ENCODE measurements at places on chromosomes 3 and 15. TPM values are rescaled to one million over a fixed set of nuclear protein-coding genes. Genes with fewer than 3 reads are reported as not detected.

DNA sequence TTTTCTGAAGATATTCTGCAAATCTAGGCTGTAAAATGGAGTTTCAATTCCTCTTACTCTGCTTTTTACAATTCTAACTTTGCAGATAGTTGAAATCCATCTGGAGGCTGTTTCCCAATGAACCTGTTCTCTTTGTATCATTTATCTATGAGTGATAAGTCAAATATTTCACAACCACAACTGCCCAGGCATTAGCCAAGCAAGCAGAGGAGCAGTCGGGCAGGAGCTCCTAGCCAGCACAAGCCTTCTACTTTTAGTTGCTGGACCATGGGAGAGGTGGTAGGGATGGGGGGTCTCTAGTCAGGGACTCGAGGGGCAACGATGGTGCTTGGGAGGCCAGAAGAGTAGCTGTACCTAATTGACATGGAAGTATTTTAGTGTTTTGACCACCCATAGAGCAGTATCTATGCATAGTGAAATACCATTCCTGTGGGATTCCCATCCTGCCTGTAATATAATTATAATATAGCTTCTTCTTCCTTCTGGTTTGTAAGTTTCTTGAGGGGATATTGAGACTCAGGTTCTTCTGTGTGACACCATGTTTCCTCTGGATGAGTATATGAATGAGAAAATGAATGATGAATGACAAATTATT is 353.5 kb upstream of the IL12A start:
- DNase-seq = peak; percentile 48

GRCh38 chr15:33912326-33912725 is 56.0 kb upstream of the CHRM5 start:
- DNase-seq = no peak

SMAD6 gene
- 3.0 TPM for total RNA-seq

DNA sequence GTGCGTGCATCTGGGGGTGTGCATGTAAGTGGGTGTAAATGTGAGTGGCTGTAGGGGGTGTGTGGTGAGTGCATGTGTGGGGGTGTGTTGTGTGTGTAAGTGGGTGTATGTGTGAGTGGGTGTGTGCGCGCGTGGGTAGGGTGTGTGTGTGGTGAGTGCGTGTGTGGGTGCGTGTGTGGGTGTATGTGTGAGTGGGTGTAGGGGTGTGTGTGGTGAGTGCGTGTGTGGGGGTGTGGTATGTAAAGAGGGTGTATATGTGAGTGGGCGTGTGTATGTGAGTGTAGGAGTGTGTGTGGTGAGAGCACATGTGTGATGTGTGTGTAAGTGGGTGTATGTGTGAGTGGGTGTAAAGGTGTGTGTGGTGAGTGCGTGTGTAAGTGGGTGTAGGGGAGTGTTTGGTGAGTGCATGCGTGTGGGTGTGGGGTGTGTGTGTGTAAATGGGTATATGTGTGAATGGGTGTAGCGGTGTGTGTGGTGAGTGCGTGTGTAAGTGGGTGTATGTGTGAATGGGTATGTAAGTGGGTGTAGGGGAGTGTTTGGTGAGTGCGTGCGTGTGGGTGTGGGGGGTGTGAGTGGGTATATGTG is 916 bp upstream of the CPN2 start:
- no peak for DNase-seq

- DNase-seq = peak; percentile 78
These were observed 36.2 kb upstream of the C3orf38 start for GRCh38 chr3:88113311-88114162.

CIB2 gene
- total RNA-seq = 4.8 TPM

SERPINI2 gene
- not detected for total RNA-seq

NCK1 gene
- 47.0 TPM for total RNA-seq

CLDN1 gene
- 14.2 TPM for total RNA-seq

- DNase-seq = no peak
These were observed 1.0 kb downstream of the ULK3 start for GRCh38 chr15:74841891-74842373.

NSUN3 gene
- 15.5 TPM for total RNA-seq

DNA sequence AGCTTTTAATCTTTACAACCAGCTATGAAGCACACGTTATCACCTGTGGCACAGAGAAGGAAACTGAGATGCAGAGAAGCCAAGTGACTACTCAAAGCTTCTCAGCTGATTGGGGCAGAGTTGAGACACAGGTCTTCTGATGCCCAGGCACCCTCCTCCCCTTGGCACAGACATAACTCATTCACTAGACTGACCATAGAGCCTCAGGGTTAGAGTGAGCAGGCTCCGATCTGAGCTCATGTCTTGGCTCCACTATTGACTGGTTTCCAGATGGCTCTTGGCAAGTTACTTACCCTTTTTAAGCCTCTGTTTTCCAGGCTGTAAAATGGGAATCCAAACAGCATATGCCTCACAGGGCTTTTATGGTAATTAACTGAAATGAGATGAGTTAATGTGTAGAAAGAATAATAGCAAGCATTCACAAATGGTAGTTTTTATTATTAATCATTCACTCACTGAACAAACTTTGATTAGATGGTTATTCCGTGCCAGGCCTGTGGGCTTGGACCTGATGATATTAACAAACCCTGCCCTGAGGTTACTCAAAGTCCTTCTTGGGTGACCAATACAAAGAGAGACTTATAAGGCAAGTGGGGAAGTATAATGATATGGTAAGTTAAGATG is 184.3 kb downstream of the ANXA2 start:
- DNase-seq = no peak

DNA sequence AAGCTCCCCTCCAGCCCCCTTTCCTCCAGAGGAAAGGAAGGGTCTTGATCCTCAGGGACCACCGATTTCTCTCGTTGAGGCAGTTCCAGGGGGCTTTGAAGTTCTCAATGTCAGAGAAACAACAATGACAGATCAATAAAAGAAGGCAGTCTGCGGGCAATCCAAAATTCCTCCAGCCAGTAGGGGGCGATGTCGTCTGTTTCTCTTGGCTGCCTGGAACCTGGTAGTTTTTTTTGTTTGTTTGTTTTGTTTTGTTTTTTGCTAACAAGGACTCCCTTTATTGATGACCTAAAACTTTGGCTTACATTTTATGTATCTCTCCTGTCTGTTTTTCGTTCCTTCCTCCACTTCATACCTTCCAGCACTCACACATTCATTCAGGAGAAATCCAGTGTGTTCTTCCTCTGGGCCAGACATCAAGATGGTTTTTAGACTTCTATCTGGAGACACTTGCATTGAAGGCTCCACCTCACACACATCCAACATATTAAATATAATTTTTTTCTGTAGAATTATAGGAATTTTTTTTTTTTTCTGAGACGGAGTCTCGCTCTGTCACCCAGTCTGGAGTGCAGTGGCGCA is 276.6 kb downstream of the RPLP1 start:
- peak; percentile 37 for DNase-seq

SELENOS gene
- total RNA-seq = 84.6 TPM

DNA sequence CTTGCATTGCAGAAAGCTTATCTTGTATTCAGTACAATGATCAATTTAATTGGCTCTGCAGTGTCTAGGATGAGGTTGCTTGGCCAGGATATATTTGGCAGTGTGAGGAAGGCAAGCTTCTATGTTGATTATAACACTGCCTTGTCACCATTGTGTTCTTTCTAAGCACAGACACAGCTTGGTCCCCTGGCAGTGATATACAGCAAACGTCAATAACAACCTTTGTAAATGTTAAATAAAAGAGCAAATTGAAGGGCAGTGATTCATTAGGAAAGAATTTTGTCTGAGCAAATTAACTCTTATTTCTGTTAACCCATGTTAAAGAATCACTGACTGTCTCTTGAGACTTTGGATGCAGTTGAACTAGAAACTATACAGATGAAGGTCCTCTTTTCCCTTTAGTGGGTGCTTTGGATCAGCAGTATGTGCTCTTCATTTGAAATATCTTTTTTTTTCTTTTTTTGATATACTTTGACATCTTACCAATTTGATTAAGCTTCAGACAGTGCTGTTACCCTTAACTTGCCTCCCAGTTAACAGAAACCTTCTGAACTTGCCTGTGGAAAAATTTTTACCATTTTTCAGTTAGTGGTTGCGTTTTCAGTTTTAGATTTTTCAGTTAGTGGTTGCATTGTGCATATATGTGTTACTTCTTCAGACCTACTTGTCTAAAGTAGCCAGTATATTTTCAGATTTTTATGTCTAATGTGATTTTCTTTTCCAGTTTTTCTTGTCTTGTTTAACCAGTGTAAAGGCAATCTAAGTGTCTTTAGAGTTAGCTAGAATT is 199.8 kb downstream of the TCF12 start:
- DNase-seq = no peak

- no peak for DNase-seq
These were observed 95.8 kb downstream of the FNDC3B start for GRCh38 chr3:172135185-172135584.

DNA sequence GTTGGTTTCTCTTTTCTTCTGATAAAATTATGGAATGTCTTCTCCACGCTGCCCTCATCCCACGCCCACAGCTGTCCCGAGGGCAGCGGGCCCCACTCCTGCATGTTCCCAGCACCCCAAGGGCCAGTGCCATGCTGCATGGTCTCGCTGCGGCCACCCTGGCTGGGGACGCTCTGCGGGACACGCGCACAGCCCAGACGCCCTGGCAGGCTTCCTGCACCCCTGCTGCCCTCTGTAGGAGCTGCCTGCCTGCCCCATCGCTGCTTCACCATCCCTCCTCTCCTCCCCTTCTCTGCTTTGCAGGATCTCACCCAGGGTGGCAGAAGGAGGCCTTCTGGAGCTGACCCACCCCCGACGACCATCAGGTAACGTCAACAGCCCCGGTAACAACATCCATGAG is 22.8 kb downstream of the SLC6A1 start:
- no peak for DNase-seq

P3H2 gene
- 51.8 TPM for total RNA-seq

DNA sequence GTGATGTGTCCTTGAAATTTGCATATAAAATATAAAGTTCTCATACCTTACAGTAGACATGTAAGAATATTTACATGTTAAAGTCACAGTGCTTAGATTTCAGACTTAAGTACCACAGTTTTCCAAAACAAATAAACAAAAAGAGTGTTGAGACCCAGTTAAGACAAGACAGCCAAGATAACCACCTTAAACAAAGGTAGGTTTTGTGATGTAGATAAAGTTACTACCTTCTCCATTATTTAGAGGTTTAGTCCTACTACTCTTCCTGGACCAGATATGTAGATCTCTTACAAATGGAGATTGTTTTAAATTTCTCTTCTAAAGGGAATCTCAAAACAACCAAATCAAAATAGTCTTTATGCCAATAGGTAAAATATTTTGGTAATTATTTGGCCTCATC is 15.7 kb downstream of the OR5H15 start:
- DNase-seq = no peak

GRCh38 chr3:184380185-184380626 is 352 bp downstream of the CHRD start:
- peak; percentile 45 for DNase-seq

NR2E3 gene
- total RNA-seq = 0.97 TPM

DNA sequence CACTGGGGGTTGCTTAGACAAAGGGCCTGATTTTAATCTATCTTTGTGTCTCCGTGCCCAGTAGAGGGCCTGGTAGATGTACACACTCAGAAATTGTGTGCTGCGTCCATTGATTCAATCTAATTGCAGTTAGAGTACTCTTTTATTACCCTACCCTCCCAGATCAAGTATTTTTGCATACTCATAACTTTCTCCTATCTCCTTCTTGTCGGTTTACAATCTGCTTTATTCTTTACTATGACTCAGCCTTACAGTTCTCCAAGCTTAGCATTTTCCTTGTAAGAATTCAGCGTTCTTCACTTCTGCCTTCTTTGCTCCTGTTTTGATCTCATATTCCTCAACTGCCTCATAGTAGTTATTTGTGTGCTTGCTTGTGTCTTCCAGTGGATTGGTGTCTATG is 124.5 kb upstream of the ARRDC4 start:
- DNase-seq = no peak

AGBL1 gene
- total RNA-seq = not detected

DNA sequence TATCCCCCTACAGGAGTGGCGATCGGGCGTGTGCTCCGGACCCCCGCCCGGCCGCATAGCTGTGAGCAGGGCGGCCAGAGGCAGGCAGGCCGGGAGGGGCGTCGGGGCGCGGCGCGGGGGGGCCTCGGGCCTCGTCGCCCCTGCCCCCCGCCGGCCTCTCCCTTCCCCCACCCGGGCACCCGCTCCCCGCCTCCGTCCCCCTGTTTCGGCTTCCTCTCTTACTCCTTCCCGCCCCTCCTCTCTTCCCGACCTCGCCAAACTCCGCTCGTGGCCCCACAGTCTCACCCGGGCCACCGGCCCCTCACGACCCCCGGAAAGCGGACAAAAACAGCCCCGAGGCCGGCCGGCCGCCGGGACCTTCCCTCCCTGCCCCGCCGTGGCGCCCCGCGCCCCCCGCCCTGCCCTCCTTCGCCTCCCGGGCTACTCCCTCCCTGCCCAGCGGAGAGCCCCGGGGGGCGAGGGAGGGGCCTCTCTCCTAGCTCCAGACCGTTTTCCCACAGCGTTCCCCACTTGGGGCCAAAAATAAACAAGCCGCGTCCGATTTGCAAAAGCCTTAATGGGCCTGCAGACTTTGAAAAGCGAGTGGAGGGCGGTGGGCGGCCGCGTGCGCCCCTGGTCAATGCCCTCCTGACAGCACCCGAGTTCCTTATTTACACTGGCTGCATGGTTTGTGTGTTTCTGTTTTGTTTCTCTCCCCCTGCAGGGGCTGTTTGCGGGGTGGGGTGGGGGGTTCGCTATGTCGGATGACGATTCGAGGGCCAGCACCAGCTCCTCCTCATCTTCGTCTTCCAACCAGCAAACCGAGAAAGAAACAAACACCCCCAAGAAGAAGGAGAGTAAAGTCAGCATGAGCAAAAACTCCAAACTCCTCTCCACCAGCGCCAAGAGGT is 1.0 kb downstream of the UBE2E1 start:
- peak; percentile 25 for DNase-seq

CHMP2B gene
- total RNA-seq = 51.4 TPM

ANO10 gene
- total RNA-seq = 54.0 TPM

GRCh38 chr3:175111036-175111435 is 251.9 kb downstream of the NAALADL2 start:
- peak; percentile 55 for DNase-seq

GRCh38 chr3:98580401-98581386 is 12.7 kb downstream of the CPOX start:
- DNase-seq = no peak

SNTN gene
- total RNA-seq = not detected

DNA sequence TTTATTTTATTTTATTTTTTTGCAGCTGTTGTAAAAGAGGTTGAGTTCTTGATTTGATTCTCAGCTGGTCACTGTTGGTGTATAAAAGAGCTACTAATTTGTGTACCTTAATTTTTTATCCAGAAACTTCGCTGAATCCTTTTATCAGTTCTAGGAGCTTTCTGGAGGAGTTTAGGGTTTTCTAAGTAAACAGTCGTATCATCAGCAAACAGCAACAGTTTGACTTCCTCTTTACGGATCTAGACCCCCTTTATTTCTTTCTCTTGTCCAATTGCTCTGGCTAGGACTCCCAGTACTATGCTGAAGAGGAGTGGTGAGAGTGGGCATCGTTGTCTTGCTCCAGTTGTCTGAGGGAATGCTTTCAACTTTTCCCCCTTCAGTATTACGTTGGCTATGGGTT is 165.8 kb upstream of the KCNMB2 start:
- DNase-seq = no peak

GRCh38 chr3:12522721-12523120 is 22.6 kb downstream of the MKRN2OS start:
- DNase-seq = no peak

ZNF660 gene
- total RNA-seq = 2.9 TPM

- DNase-seq = peak; percentile 37
These were observed 589.3 kb upstream of the KCNMB2 start for GRCh38 chr3:177946936-177947335.
